ENCODE measurements at places on chromosomes 12 and 14.

- no peak for DNase-seq
Observed at GRCh38 chr12:92070054-92070863, 75.4 kb downstream of the BTG1 start.

DNA sequence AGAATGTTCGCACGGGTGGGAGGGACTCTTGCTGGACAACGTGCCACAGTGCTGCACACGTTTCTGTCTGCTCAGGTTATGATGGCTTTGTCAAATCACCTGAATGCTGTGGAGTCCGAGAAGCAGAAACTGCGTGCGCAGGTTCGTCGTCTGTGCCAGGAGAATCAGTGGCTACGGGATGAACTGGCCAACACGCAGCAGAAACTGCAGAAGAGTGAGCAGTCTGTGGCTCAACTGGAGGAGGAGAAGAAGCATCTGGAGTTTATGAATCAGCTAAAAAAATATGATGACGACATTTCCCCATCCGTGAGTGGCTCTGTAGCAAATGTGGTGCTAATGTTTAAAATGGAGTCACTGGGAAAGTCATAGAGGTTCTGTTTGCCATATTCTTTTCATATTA, 28.5 kb downstream of the KLC1 start:
- DNase-seq: no peak

DNA sequence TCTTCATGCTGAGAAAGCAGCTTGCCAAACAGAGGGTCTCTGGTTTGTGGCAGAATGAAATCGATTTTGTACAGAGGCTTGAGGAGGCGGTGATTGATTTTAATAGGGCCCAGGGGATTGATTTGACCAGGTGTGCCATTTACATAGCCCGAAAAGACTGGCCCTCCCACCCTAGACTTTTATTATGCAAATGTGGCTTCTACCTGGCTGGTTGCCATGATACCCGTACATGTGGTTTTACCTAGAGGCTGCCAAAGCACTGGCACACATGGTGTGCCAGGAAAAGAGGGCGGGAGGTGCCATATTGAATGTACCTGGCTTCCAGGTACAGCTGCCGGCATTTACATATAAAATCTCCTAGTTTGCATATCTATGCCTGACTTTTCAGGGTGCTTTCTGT, 18.0 kb upstream of the GUCY2C start:
- DNase-seq: no peak

DNA sequence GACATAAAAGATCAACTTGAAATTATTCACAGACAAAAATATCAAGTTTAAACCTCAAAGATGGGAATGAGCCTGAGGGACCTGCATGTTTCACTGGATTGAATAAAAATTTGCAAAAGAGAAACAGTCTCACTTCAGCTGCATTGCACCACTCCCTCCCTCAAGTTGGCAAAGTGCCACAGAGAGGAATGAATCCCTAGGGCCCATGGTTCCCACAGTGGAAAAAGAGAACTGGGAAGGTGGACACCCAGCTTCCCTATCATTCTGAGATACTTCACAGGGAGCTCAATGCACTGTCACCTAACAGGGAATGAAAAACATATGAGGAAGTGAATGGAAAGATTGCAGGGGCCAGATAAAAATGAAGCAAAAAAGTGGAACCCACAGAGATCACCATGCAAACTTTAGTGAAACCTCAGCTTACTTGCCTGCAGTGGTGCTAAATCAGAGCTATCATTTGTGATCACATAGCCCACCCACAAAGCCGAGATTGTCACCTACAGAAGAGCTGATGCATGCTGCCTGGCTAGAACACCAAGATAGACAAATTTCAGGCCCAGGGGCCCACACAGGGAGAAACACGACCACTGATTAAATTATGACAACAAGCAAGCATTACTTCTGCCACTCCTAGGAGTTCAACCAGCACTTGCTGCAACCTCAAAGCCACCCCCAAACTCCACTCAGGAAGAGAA, 911.3 kb downstream of the LRFN5 start:
- no peak for DNase-seq

DNA sequence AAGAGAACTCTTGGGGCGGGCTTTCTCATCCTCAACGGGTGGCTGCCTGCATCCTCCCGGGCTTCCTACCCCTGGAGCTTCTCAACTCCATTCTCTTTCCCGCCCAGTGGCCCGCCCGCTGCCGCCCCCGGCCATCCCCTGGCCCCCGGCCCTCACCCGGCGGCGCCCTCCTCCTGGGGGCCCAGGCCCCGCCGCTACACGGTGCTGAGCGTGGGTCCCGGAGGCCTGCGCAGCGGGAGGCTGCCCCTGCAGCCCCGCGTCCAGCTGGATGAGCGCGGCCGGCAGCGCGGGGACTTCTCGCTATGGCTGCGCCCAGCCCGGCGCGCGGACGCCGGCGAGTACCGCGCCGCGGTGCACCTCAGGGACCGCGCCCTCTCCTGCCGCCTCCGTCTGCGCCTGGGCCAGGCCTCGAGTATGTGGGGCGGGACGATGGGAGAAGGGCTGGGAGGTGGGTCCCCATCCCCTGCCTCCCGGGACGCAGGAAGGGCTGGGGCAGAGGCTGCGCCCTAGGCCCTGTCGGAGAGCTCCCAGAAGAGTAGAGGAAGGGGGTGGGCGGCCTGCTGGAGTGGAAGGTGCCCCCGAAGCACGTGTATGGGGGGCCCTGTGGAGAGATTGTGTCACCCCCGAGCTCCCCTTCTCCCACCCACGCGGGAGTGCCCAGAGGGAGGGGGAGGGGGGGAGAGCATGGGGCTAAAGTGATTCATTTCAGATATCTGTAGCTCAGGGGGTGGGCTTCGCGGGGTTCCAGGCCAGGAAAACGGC, 1.5 kb downstream of the LAG3 start:
- no peak for DNase-seq

- no peak for DNase-seq
Observed at GRCh38 chr12:67818459-67818903, 169.9 kb downstream of the DYRK2 start.

DNA sequence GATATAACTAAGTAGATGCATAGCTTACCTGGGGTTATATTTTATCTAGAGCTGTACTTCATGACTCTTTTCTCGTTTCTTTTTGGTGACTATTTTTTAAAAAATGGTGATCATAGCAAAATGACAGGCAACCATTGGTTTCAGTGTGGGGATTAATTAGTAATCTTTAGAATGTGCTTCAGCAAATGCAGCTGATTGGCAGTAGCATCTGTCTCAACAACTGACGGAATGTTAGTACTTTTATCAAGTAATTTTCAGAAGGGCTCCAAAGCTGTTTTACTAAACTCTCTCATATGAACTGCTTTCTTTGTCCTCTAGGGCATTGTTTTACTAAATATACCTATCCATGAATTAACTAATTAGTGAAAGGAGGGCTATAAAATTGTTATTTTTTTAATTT, 117.6 kb downstream of the TRMT5 start:
- DNase-seq: no peak

DNA sequence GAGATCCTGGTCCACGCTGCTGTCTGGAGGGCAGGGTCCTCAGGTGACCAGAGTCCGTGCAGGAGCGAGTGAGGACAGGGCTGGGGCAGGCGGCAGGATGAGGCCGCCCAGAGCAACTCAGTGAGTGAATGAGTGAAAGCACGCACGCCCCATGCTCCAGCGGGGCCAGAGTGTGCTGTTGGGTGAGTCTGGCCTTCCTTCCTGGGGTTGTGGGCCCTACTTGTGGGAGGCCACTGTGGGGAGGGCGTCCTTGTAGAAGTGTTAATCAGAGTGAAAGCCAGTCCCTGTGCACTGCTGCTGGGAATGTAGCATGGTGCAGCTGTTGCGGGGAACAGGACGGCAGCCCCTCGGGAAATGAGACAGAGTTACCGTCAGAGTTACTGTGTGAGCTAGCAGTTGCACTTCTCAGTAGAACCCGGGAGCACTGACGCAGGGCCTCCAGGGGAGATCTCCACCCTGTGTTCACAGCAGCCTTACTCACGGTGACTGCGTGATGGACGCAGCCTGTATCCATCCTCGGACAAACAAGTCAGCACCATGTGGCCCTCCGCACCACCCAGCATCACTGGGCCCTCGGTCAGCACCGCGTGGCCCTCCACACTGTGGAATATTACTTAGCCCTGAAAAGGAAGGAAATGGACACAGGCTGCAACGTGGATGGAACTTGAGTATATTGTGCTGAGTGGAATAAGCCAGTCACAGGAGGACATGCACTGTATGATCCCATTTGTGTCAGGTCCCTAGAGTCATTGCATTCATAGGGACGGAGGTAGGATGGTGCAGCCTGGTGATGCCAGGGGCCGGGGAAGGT, 22.1 kb downstream of the PACS2 start:
- DNase-seq: no peak

DNA sequence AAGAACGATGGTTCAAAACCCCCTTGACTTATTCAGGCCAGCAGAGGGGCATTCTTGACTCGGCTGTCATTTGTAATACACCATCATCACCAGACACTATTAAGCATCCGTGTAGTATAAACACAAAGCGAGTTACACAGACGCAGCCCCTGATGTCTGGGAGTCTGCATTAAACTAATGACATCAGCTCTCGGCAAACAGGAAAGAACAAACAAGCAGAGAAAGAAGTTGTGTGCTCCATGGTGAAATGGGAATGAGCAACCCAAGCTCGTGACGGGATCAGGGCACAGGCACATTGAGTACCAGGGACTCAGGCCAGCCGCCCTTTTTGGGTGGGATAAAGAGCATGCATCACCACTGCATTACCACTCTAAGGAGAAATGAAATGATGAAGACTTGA, 460.1 kb downstream of the MED13L start:
- no peak for DNase-seq

DNA sequence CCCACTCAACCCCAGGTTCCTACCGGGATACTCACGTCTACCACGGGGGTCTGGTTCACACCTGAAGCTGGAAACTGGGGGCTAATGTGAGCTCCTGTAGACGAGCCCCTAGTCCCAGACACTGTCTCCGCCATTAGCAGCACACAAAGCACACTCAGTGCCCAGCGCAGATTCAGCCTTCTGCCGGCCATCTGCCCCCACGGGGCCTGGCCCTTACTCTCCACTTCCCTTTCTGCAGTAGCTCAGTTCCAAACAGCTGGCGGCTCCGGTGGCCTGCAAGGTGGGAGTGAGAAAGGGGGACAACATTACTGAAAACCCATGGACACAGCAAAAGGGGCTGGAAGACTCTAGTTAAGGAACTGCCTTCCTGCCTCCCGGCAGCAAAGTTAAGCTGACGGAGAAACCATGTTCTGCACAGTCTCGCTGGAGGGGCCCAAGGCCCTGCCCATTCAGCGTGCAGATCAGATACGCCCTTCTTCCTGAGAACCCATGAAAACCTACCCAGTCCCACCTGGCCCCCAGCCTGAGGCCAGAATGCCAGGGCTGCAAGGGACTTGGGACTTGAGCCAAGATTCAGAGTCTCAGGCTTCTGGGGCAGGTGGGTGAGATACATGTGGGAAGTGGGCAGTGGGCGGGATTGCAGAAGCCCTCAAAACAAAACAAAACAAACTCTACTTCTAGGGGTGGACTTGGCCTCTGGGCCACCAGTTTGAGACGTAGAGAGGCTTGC, 2.1 kb downstream of the SLC8B1 start:
- DNase-seq: no peak

DNA sequence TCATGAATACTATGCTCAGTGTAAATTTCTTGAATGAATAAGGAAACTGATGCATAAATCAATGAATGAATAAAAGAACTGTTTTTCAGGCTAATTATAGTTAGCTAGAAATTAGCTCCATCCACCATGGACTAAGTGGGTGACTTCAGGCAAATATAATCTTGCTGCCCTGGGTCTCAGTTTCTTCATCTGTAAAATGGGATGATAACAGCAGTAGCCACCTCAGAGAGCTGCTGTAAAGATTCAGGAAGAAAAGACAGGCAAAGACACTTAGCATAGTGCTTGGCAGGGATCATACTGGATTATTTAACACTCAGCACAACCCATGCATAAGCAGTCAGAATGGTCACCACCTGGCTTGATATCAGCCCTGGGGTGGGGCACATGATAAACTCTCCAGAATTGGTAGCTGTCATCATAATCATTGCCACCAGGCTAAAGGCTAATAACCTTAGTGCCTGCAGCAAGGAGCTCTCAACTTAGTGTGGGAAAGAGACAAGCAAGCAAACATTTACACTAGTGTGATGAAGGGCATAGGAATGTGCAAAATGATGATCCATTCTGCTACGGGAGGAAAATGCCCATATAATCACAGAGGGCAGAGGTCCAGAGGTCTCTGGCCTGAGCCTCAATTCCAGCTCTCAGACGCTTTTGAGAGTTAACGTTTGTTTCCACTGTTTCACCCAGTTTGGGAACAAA, 234.7 kb upstream of the TBX3 start:
- DNase-seq: no peak

DNA sequence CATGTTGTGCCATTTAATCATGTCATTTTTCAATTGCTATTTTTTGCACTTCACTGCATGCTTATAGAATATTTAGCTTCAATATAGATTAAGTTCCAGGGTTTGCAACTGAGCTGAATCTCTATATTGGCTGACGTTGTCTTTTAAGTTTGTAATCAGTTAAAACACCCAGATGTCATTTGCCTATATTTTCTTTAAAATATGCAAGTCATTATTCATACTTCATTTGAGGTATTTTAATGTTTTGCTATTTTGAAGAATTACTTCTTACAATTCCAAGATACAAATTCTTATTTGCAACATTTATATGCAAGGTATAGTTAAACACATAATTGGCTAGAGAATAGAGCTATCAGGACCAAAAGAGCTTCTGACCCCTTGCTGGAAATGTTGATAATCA, 175.0 kb upstream of the NPAS3 start:
- DNase-seq: no peak

DNA sequence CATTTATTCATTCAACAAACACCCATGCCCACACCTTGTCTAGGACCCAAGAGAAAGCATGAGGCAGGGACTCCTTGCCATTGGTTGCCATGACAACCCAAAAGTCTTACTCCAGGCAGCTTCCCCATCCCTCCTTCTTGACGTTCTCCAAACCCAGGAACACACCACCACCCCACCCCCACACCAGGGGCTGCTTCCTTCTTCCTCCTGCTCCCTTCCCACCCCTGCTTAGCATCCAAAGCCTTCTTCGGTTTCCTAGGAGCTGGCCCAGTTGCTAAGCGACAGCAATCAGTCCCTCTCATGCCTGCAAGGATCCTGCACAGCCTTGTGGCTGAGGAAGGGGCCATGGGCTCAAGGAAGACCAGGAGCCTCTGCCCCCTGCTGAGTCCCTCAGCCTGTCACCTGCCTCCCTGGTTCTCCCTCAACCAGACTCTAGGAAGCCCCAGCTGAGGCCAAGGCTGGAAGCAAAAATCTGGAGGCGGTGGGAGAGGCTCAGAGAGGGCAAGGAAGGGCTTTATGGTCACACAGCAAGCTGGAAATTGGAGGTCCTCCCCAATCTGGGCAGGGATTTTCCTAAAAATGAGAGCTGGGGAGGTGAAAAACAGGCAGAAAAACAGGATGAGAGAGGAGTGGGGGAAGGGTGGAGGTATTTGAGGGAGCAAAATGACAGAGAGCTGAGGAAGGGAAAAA, 15.4 kb downstream of the RASAL1 start:
- DNase-seq: no peak

GRCh38 chr14:80965037-80965436, 9.6 kb downstream of the TSHR start:
- DNase-seq: no peak

GRCh38 chr12:53171725-53172329, 8.7 kb upstream of the ZNF740 start:
- DNase-seq: no peak

GRCh38 chr14:51554339-51554920, 97.3 kb upstream of the FRMD6 start:
- no peak for DNase-seq
